SJCRH30 (cell line): ENCODE measurements at places on chromosomes 1 and 21. TPM values are rescaled to one million over a fixed set of nuclear protein-coding genes. Genes with fewer than 3 reads are reported as not detected.

Gene KCNE1
- total RNA-seq: 0.06 and 0.13 TPM in 2 replicates

Gene PTGFR
- not detected in 2 replicates for total RNA-seq

- no peak for DNase-seq
These were observed 237.4 kb upstream of the RAB4A start for GRCh38 chr1:229033480-229033879.

Gene ADAMTS4
- 9.6 and 11.0 TPM in 2 replicates for total RNA-seq
